ENCODE measurements at places on chromosomes 12 and 14.

GRCh38 chr14:101072531-101072930 lies 169.0 kb upstream of the RTL1 start:
- no peak for DNase-seq

- DNase-seq: no peak
Observed at GRCh38 chr14:101964297-101965180, at the start of gene DYNC1H1. DYNC1H1 (plus strand) TSS chr14:101964573; CDS start chr14:101964692, 119 bp downstream.

DNA sequence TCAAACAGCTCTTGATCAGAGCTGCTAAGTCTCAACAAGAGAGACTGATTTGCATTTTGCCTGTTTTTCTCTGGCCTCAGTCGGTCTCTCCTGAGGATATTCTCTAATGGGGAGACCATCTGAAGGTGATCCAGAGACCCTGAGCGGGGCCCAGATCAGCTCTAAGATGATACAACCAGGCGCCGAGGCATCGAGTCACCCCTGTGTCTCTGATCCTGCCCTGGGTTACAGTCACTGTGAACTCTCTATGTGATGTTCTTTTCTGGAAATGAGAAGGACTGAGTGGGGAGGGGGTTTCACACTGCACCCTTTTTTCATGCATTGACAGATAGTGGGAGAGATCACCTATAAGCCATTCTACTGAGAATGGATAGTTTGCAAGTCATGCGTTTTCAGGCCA lies 247.6 kb upstream of the PWP1 start:
- no peak for DNase-seq

DNA sequence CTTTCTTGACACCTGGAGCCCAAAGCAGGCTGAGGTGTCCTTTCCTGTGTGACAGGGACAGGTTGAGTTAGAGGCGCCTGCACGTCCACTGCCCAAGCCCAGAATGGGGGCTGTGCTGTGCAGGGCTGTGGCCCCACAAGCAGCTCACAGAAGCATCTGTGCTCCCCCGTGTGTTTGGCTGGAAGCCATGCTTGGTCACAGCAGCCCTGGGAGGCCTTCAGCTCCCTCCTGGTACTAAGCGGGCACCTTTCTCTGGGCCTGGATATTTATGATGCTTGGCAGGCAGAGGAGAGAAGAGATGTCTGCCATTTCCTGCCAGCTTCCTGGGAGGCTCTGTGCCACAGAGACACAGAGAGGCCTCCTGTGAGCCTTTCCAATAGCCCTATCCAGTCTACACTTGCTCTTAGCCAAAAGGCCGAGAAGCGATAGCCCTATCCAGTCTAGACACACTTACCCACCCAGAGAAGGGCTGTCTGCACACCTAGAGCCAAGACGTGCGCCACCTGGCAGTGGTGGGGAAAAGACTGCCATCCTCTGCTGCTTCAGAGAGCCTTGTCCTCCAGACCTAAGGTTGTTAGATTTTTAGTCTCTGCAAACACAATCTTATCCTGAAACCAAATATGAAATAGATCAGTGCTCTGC lies 117.4 kb downstream of the GCH1 start:
- DNase-seq: no peak

DNA sequence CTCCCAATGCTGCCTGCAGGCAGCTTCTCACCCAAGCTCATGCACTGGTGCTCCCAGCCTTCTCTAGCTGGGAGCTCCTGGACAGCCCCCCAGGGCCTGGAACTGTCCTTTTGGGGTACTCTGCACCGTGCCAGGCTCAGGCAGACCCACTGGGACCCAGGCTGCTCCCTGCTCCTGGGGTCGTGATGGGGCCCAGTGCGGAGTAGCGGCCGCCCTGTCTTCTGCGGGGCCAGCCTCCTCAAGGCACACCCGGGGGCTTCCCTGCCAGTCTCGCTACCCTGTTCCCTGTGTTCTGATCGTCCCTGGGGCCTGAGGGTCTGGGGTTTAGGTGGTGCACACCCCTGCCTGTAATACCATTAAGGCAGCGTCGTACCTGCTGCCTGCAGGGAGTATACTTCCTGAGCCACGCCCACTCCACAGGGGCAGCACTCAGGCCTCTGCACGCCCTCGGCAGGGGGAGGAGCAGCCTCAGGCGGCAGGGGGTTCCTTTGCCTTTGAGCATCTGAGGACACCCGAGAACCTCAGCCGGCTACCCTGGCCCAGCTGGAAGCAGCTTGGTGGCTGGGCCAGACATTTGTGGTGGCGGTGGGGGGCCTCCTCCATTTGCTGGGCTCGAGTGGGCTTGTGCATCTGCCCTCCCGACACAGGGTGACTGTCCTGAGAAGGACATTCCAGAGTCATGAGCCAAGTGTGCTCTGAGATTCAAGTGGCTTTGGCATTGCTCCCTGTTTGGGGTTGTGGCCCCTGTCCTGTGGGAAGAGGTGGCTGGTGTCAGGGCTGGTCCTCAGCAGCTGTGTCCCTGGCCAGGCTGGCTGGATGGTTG lies 9.2 kb upstream of the CRIP2 start:
- peak; percentile 29 for DNase-seq

DNA sequence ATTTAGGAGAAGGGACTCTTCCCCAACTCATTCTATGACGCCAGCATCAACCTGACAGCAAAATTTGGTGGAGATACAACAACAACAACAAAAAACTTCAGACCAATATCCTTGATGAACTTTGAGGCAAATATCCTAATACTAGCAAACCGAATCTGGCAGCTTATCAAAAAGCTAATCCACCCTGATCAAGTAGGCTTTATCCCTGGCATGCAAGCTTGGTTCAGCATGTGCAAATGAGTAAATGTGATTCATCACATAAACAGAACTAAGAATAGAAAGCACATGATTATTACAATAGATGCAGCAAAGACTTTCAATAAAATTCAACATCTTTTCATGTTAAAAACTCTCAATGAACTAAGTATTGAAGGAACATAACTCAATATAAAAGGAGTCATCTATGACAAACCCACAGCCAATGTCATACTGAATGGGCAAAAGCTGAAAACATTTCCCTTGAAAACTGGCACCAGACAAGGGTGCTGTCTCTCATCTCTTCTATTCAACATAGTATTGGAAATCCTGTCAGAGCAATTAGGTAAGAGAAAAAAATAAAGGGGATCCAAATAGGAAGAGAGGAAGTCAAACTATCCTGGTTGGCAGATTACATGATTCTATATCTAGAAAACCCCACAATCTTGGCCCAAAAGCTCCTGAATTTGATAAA lies 233.3 kb downstream of the CCDC59 start:
- peak; percentile 48 for DNase-seq

- DNase-seq: no peak
Observed at GRCh38 chr14:97602438-97603117, 805.4 kb downstream of the VRK1 start.

DNA sequence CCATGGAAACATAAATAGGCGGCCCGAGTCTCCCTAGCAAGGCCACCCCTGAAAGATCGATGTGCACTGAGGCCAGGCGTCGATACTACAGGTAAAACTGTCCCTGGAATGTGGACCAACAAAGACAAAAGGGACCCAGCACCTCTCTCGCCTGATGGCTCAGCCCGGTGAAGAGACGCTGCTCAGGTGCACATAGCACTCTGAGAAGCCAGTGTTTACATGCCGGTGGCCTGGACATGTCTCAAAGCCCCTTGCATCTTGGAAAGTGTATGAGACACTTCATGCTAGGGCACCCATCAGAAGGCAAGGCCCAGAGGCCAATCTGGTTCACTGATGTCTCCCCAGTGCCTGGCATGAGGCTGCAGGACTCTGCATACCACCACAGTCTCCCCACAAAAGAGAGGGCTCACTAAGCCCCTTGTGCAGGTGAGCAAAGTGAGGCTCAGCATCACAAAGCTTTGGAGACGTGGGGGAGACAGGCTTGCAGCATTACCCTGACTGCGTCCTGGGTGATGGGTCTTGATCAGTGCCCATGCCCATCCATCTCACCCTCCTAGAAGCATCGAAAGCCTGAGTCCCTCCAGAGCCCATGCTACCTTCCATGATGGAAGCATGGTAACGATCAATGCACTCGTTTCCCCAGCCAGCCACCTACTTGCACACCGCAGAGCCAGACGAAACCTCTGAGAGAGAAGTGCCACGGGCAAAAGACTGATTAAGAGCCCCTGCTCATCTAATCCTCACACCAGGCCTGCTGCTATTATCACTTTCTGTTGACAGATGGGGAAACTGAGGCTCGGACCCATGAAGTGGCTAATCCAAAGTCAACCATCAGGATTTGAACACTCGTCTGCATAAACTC lies 16.1 kb downstream of the BCL11B start:
- DNase-seq: no peak

- DNase-seq: no peak
Observed at GRCh38 chr14:102544046-102544746, 34.6 kb upstream of the ANKRD9 start.

- peak; percentile 79 for DNase-seq
Observed at GRCh38 chr14:95255487-95255886, 64.2 kb downstream of the CLMN start.

- no peak for DNase-seq
Observed at GRCh38 chr14:90626550-90626949, 189.7 kb downstream of the TTC7B start.
